ENCODE measurements at places on chromosomes 7 and 10. TPM values are rescaled to one million over a fixed set of nuclear protein-coding genes. Genes with fewer than 3 reads are reported as not detected.
A peak's percentile ranks its signal among the peaks of the same experiment; 100 is the strongest.

- DNase-seq: no peak
Measured at GRCh38 chr10:22656036-22656435, 58.3 kb downstream of the PIP4K2A start.

GRCh38 chr7:68699090-68699711 is 899.1 kb upstream of the AUTS2 start:
- no peak for DNase-seq

DNA sequence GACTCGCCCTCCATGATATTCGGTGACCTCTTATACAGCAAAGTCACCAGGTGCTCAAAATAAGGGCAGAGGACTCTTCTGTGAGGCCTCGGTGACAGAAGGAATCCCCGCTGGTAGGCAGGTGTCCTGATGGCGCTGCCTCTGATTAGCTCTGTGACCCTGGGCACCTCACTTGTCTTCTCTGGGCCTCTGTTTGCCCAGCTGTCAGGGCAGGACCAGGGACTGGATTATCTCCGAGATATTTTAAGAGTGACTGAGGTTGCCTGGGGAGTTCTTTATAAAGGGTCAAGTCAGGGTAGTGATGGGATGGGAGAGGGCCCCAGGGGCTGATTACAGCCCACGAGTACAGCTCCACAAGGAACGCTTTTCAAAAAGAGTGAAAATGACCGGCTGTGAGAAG is 70.9 kb upstream of the SAMD8 start:
- peak; percentile 60 for DNase-seq

GRCh38 chr7:3951316-3952055 is 650.4 kb downstream of the SDK1 start:
- no peak for DNase-seq

- peak; percentile 89 for DNase-seq
Measured at GRCh38 chr10:133324198-133324792, 12.4 kb downstream of the CALY start.

GRCh38 chr7:16826060-16826459 is 21.3 kb upstream of the AGR2 start:
- DNase-seq: no peak

CNTNAP2 gene
- total RNA-seq: 1.3 TPM

GIMAP8 gene
- 22.0 TPM for total RNA-seq

CDK13 gene
- 44.4 TPM for total RNA-seq

ATG9B gene
- total RNA-seq: not detected
